ENCODE measurements at places on chromosomes 2 and 18.

DNA sequence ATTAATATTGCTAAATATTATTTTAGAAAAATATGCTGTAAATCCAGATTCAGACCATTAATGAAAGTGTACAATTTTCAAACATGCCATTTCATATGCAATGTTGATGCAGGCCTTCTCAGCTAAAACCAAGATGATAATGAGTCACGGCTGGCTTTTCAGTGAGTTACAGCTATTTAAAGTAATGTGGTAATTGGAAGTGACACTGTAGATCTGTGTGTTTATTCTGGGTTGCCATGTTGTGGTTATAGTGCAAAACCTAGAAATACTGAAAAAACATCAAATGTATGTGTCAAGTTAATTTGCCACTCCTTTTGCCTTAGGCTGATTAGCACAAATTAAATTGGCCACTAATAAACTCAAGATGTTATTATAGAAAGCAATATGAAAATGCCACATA, 506.6 kb downstream of the ERBB4 start:
- no peak for DNase-seq

- DNase-seq = no peak
Observed at GRCh38 chr18:54776282-54776977, 51.8 kb upstream of the RAB27B start.

DNA sequence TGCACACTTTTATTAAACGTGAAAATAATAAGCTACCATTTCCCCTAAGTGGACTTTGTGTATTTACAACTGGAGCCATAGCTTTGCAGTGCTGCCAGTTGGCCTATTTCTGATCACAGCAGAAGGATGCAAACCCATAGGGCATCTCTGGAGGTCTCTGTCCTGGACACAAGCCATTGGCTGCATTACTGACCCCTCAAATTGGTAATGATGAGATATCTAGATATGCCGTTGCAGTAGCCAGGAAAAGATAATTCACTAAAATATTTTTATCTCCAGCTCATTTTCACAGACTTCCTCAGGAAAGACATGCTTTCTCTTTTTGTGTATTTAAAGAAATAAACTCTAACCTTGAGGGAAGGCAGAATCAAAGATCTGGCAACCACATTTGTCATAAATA, 182.5 kb downstream of the TDRD15 start:
- DNase-seq = no peak

- no peak for DNase-seq
Observed at GRCh38 chr18:76579301-76579695, 84.3 kb upstream of the ZNF516 start.

DNA sequence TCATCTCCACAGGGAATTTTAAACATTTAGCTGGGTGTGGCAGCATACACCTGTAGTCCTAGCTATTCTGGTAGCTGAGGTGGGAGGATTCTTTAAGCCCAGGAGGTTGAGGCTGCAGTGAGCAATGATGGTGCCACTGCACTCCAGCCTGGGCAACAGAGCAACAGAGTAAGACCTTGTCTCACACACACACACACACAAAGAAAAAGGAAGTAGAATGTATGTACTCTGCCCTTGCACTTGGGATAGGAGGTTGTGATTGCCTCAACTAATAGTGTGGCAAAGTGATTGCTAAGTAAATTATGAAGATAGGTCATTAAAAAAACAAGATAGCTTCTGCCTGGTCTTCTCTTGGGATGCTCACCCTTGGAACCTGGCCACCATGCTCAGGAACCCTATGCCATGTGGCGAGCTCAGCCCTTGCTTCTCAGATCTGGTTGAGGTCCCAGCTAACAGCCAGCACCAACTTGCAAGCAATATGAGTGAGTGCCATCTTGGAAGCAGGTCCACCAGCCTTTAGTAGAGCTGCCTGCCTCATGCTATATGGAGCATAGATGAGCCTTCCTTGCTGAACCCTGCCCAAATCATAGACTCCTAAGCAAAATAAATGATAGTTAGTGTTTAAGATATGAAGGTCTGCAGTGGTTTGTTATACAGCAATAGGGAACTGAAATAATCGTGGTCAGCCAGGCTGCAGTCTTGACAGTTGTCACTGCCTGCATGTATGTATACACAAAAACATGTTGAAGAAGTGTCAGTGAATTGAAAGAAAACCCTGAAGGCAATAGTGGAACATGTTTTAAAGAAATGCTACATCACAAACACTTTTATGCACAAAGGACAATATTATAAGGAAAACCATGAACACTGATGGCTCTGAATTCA, 30.1 kb upstream of the PNO1 start:
- DNase-seq = no peak

DNA sequence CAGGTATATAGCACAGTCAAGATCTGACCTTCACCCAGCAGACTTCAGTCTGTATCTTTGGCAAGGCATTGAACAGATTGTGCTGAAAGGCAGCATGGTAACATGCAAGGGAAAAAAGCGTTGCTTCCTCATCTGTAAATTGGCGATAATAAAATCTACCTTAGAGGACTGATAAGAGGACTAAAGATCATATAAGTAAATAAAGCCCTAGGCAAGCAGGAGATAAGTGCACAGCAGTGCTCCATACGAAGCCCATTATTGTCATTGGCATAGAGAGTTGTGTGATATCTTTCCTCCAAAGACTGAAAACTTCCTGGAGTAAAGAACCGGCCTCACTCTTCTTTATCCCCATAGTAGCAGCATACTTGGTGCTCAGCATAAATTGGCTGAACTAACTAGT, 162.6 kb downstream of the ANKRD44 start:
- no peak for DNase-seq

DNA sequence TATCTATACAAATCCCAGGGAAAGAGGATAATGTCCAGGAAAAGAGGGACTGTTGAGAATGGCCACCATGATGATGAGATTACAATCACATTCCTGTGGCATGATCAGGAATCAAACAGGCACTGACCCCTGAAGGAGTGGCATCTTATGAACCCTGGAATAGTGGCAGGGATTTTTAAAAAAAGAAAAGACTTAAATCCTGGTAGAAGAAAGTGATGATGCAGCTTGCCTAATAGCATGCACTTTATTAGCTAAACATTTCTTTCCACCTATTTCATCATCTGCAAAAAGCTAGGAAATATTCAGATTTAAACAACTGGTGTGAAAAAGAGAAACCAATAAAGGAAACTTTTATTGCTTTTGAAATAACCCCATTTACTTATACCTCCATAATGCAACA, 87.2 kb upstream of the FSHR start:
- DNase-seq = no peak

GRCh38 chr2:165162466-165162865, 41.4 kb downstream of the SCN3A start:
- no peak for DNase-seq

- DNase-seq = no peak
Observed at GRCh38 chr2:70719231-70719630, 48.8 kb downstream of the ADD2 start.

DNA sequence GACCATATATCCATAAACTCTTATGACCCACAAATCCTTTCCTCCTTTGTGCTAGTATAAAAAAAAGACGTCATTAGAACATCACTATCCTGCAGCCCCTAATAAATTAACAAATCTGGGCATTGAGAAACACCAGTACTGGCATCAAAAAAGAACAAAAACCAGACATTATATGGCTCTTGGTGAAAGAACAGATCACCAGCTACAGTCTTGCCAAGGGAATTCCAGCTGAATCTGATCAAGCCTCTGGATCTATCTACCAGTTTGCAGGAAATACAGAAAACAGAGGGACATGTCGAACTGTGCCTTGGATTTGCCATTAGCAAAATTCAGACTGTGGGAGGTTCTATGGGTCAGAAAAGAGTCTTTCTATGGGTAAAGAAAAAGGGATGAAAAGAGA, 93.7 kb upstream of the DDX18 start:
- no peak for DNase-seq

- DNase-seq = no peak
Observed at GRCh38 chr2:184394642-184395041, 203.7 kb upstream of the ZNF804A start.

- DNase-seq = no peak
Observed at GRCh38 chr18:379681-380330, 112.0 kb upstream of the THOC1 start.

DNA sequence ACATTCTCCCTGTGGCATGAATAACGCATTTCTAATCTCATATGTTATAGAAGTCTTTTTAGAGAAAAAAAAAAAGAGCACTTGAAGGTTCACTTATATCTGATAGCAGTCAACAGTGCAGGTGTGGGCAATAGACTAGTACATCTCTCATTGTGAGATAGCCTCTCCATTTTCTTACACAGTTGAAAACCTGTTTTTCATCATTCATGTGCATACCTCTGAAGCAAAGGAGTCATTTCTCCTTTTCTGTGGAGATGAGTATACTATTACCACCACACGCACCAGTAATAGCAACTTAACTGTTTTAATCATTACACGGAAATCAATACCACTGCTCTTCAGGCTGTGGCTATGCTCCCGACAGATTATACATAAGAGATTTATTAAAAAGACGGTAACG, 1653.3 kb upstream of the TMEFF2 start:
- no peak for DNase-seq

DNA sequence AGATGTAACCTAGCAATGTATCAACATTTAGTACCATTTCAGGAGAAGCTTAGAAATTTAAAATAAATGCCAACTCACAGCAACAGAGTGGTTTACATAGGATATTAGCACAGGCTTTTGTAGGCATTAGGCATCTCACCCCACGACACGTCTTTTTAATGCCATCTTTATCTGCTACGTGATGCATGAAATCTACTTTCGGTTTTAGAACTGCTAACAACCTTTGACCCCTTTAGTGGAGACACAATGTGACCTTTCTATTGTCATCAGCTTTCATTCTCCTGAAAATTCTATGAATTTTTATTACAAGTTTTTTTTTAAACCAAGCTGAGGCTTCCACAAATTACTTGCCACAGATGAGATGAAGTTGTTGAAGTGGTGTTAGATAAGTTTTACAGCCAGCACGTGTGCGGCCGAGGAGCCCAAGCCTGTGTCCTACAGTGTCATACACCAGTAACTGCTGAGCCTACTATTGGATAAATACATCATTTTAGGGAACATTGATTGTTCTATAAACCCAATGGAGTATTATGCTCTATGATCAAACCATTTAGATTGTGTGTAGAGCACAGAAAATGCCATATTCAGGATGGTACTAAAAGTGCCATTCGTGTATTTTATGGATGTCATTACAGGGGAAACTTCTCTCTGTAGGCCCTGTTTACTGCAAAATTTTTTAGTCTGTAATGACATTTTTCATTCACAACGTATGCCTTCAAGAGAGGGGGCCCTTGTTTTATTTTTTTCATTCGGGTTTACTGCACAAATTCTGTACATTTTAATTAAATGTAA, 151.6 kb downstream of the PTGR3 start:
- no peak for DNase-seq

- DNase-seq = no peak
Observed at GRCh38 chr2:7795778-7796563, 878.8 kb downstream of the RNF144A start.

DNA sequence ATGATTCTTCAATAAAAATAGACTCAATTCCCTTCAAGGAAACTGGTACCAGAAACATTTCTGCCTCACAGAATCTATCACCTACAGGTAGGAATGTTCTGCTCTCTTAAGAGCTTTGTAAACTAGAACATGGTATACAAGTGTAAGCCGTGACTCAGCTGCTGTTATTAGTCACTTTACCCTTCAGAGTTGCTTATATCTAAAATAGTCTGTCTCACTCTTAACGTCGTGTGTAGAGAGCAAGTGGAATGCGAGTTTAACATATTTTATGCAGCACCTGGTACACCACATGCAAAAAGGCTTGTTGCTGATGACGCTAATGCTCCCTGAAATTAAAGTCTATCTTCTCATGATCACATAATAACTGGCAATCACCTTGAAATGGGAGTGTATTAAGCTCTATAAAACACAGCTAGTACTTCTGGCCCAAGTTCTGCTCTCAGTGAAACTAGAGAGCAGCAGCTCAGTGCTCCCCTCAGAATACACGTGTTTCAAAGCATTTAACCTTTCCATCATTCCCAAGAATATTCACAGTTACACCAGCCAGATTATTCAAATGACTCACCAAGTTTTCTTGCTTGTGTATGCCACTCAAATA, 420.0 kb downstream of the ZEB2 start:
- no peak for DNase-seq
